ENCODE measurements at places on chromosomes 16 and 17.

DNA sequence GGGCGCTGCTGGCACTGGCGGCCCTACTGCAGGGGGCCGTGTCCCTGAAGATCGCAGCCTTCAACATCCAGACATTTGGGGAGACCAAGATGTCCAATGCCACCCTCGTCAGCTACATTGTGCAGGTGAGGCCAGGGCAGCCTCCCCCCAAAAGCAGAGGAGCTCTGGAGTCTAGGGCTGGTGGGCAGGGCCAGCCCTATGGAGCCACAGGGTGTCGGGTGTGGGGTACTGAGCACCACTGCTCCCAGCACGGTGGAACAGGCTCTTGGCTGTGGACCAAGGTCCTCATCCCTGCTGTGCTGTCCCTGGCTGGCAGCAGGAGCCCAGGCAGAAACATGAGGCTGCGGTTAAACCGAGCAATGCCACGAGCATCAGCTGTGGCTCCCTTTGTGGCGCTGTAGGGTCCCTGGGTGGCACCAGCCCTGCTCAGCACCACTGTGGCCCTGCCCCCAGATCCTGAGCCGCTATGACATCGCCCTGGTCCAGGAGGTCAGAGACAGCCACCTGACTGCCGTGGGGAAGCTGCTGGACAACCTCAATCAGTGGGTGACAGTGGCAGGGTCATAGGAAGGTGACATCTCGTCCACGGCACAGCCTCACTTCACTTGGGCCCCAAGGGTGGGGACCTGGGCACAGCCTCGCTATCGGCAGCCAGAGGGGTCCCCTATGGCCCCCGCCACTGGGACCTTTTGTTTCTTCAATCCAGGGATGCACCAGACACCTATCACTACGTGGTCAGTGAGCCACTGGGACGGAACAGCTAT lies 1.1 kb downstream of the DNASE1 start:
- no peak for DNase-seq

- DNase-seq: no peak
These were observed 385.7 kb upstream of the TNRC6C start for GRCh38 chr17:77572851-77573250.

- DNase-seq: no peak
These were observed 102.1 kb downstream of the PITPNC1 start for GRCh38 chr17:67479148-67479547.

- no peak for DNase-seq
These were observed 70.8 kb downstream of the MAP2K6 start for GRCh38 chr17:69485251-69485661.

DNA sequence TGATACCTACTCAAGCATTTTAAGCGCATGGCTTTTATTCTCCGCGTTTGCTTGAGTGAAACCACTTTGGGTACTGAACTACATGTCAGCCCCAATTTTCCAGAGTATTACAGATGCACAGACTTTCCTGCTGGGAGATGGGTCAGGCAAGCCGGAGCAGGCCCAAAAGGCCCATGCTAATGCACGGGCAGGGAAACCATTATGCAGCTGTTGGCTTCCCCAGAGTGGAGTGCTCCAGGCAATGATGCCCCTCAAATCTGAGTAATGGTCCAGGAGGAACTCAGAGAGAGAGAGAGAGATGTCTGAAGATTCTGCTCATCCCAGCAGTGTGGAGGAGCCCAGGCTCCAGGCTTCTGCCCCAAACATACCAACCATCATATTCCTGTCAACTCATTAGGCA lies 80.2 kb downstream of the CDH11 start:
- no peak for DNase-seq

DNA sequence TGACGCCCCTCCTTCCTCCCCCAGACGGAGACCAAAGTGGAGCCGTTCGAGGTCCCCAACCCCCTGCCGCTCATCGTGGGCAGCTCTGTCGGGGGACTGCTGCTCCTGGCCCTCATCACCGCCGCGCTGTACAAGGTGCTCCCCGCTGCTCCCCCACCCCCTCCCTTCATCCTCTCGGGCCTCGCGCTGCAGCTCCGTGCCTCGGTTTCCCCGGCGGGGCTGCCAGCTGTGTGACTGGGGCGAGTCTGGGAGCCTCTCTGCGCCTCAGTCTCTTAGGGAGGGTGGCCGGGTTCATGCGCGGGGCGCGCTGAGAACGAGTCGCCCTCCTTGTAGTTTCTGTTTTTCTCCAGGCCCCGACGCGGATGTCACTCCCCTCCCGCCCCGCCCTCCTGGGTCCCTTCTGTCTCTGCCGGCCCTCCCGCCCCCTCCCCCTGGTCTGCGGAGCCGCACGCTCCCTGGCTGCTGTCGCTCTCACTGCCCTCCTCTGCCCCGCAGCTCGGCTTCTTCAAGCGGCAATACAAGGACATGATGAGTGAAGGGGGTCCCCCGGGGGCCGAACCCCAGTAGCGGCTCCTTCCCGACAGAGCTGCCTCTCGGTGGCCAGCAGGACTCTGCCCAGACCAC lies 23.7 kb upstream of the ITGAX start:
- DNase-seq: no peak

DNA sequence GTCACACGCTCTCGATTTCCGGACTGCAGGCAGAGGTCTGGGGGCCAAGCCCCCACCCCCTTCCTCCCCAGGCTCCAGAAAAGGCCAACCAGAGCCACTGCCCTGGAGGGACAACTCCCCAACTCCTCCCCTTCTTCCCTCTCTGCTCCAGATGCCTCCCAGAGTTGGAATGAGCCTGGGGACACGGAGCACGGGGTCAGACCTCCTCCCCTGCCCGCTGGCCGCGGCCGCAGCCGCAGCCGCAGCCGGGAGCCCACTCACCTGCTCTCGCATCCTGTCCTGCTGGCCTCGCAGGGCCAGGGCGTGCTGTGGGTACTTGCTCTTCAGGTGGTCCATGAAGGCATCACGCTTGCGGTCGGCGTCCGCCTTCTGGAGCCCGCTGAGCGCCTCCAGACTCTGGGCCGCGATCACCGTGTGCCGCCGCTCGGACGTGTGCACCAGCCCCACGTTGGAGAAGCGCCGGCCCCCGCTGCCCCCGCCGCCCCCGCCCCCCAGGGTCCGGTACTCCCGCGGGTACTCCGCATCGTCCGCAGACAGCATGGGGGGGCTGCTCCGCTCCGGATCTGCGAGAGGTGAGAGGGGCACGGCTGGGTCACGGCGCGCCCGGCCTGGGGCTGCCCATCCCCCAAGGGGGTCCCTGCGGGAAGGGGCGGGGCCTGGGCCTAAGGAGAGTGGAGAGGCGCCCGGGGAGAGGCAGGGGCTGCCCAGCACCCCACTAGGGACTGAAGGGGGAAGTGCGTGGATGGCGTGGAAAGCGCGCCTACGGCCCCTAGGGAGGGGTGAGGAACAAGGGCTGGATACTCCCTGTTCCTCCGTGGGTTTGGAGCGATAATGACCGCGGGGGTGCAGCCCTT lies 27.3 kb downstream of the SRCIN1 start:
- DNase-seq: no peak

DNA sequence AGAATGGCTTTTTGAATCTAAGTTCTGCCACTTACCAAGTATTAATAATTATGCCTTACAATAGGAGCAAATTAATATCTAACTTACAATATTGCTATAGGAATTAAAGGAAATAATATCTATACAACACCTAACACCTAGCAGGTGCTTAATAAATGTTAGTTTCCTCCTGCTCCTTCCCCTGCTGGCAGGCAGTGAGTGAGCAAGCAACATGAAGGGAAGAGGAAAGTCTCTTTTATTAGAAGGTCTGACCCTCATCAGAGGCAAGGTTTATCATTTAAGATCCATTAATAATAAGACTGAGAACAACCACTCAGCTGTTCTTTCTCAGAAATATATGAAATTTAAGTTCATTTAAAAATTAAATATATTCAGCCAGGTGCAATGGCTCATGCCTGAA lies 6.7 kb upstream of the DYNC1LI2 start:
- DNase-seq: no peak

DNA sequence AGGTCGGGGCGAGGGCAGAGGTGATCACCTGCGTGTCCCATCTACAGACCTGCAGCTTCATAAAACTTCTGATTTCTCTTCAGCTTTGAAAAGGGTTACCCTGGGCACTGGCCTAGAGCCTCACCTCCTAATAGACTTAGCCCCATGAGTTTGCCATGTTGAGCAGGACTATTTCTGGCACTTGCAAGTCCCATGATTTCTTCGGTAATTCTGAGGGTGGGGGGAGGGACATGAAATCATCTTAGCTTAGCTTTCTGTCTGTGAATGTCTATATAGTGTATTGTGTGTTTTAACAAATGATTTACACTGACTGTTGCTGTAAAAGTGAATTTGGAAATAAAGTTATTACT lies 28.9 kb downstream of the STH start:
- DNase-seq: no peak

GRCh38 chr17:82698065-82698973 lies at the start of gene RAB40B:
Gene RAB40B, minus strand, starts transcription at chr17:82698698. Its CDS starts 102 bp downstream, at chr17:82698596.
- peak; percentile 98 for DNase-seq

- no peak for DNase-seq
These were observed 260.6 kb downstream of the CPPED1 start for GRCh38 chr16:12542818-12543699.

- no peak for DNase-seq
These were observed 184.3 kb downstream of the FTO start for GRCh38 chr16:53888222-53888621.

DNA sequence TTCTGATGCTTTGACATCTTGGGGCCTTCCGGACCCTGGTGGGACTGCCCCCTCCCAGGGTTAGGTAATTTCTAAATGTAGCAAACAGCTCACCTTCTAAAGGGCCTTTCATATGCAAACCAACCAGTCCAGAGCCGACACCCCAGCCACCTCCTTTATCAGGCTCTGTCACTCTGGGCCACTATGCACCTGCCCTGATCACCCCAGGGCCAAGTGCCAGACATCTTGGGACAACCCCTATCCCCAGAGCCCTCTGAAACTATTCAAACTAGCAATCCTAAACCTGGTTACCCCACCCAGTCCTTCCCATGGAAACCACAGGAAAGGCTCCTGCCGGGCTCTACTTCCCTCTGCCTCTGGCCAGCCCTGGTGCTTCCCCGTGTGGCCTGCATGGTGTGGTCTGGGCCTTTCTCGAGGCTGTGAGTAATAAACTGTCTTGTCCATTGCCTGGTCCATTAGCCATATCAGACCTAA lies 91.2 kb upstream of the TNRC6C start:
- no peak for DNase-seq

DNA sequence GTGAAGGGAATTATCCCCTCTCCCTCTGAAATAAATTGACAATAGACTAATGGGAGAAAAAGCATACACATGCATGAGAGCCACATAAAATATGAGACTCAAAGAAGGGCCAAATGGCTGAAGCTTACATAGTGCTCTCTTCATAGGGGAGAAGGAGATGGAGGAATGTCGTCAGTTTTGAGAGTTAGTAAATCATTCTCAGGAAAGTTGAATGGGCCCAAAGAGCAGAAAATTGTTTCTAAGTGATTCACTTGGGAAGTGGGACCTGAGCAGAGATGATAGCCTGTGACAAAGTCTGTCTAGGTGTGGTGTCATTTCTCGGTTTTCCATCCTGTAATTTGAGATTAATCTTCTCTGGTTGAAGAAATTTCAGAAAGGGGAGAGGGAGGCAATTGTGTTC lies 35.0 kb downstream of the BCAS3 start:
- no peak for DNase-seq

DNA sequence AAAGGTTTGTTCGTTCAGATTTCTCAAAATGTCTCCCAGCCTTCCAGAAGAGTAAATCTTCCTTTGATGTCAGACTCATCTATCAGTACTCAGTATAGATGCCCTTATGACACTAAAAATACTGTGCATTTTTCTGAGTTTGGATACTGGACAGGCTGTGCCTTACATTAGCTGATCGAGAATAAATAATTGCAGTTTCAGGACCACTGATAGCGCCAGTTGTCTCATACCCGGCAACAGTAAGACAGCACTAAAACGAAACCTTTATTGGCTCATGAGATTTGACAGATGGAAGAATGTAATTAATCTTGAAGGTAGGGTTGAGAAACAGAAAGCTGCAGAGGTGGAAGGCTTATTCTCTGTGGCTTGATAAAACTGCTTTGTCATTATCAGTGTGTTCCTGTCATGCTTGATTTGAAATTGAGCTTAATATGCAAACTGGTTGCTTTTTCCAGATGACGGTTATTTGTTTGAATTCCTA lies 1.2 kb downstream of the ATP6V0A1 start:
- no peak for DNase-seq

DNA sequence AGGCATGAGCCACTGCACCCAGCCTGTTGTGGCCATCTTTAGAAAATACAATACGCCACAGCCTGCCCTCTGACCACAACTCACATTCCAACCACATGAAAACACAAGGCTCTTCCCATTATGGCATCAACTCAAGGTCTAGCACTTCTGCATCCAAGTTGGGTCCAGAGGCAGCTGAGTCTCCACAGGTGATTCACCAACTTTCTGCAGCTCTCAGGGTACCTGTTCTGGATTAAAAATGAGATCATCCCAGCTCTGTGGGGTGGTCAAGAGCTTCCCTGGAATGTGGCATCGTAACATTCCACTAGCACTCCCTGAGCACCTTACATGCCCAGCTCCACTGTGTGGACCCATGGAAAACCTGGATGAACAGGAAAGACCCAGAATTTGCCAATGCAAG lies 9.9 kb upstream of the GUCY2D start:
- no peak for DNase-seq

- DNase-seq: no peak
These were observed 1.2 kb upstream of the CBLN1 start for GRCh38 chr16:49282690-49283375.

GRCh38 chr17:56679115-56679776 lies 85.7 kb downstream of the NOG start:
- DNase-seq: no peak

DNA sequence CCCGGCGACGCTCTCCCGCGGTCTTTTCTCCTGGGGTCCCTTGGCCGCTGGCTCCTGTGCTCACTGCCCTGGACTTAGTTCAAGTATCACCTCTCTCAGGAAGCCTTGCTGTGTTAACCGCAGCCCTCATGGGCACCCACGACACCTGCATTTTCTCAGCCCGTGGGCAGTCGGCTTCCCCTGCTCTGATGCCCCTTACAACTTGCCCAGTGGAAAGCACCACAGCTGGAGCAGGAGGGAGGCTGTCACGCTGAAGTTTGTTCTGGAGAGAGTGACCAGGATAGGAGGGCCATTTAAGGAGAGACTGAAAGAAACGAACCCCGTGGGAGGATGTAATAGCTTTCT lies 395 bp downstream of the STXBP4 start:
- peak; percentile 7 for DNase-seq

- no peak for DNase-seq
These were observed 11.3 kb downstream of the RBL2 start for GRCh38 chr16:53445534-53445933.

Data from stimulated activated CD8-positive, alpha-beta memory T cell treated with anti-CD3 and anti-CD28 coated beads, Interleukin-2, amount 100 ng/mL, for 48 hours (primary cell).